ENCODE measurements at places on chromosomes 2 and 18.

- DNase-seq: no peak
Observed at GRCh38 chr18:41660654-41661053, 294.4 kb upstream of the PIK3C3 start.

DNA sequence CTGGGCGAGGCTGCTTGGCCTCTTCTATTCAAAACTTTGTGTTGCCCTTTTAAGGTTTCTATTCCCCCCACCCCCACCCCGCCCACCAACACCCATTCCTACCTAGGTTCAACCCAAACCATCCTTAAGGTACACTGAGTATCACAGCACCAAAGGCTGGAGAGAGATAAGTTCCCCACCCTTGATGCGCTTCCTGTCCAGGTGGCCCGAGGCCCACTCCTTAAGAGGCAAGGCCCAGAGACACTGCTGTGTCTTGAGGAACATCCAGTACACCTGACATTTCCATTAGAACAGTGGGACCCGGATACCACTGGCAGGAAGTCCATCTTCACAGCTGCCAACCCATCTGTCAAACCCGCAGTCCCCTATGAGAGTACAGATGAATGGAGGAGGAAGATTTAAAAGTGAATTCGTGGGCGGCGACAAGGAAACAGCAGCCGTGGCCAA lies 277 bp upstream of the INPP1 start:
- DNase-seq: no peak

DNA sequence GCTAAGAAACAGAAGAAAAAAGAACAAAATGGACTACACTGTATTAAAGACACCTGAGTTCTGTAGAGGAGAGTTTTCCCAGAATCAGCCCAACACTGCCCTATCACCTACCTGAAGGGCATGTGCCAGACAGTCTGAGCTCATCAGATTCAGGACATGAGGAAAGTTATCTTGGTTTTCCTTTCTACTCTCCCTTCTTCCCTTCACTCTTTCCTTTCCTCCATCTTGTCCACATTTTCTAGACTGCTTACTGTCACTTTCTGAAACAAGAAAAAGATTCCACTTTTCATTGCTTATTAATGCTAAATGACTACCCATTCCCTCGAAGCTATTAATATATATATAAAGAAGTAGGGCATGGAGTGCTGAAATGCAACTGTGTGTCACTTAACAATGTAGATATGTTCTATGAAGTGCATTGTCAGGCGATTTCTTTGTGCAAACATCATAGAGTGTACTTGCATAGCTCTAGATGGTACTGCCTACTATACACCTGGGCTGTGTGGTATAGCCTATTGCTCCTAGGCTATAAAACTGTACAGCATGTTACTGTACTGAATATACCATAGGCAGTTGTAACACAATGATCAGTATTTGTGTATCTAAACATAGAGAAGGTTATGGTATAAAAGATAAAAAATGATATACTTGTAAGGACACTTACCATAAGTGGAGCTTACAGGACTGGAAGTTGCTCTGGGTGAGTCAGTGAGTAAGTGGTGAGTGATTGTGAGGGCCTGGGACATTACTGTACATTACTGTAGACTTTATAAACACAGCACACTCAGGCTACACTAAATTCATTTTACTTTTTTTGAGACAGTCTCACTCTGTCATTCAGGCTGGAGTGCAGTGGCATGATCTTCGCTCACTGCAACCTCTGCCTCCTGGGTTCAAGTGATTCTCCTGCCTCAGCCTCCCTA lies 145.5 kb upstream of the ITGA6 start:
- DNase-seq: no peak

GRCh38 chr2:150485871-150486538 lies 1.5 kb downstream of the RND3 start:
- DNase-seq: no peak

DNA sequence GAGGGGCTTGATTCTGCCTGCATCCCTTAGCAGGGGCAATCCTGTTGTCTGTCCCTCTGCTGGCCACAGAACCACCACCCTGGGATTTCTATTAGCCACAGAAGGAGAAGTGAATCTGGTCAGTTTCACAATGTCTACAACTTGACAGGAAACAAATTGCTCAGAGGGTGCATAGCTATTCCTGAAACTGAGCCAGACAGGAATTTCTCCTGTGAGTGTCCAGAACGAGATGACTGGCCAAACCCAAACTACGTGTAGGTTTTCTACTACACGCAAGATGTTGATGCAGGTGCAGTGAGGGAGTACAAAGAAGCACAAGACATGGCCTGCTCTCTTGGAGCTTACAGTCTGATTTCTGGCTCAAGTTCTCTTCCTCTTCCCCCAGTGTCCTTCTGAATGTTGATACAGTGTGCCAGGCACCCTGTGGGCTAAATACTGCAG lies 201.9 kb downstream of the CLIP4 start:
- DNase-seq: no peak

DNA sequence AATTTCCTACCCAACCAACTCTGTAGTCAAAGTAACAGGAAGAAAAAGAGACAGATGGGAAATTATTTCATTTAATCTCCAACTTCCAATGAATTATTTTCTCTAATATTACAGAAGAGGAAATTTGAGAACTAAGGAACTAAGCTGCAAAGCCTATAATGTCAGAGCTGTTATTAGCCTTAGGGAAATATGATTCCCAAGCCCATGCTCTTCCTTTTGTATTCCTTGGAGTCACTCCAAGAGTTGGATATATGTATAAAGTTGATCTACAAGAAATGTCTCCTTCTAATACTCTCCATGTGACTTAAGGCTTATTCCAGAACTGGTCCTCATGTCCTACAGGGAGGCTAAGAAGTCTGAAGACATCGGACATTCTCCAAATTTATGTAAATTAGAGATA lies 31.6 kb upstream of the VWC2L start:
- no peak for DNase-seq

Measured in CD4-positive, alpha-beta T cell treated with Interleukin-17A for 4 hours (primary cell).